ENCODE measurements at places on chromosomes 6 and 20.
A peak's percentile ranks its signal among the peaks of the same experiment; 100 is the strongest.

DNA sequence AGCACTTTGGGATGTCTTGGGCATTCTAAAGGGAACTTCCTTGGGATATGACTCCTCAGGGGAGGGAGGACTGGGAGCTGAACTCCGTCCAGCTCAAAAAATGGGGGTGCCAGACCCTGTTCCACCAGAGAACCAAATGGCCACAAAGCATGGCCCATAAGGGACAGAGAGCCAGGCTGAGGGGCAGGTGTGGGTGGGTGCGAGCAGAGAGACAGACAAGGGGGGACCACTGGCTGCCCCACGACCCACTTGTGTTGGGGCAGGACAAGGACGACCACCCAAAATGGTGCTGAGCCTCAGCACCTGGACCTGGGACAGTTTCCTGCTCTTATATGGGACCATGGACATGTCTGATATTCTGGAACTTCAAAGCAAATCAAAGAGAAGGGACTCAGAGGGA, 148.2 kb upstream of the MLN start:
- DNase-seq = no peak

- no peak for DNase-seq
Observed at GRCh38 chr20:54290636-54291035, 82.7 kb downstream of the PFDN4 start.

GRCh38 chr6:41200296-41200900, 551 bp downstream of the TREML2 start:
- peak; percentile 82 for DNase-seq

GRCh38 chr20:54980103-54980960, 504.9 kb downstream of the DOK5 start:
- no peak for DNase-seq

DNA sequence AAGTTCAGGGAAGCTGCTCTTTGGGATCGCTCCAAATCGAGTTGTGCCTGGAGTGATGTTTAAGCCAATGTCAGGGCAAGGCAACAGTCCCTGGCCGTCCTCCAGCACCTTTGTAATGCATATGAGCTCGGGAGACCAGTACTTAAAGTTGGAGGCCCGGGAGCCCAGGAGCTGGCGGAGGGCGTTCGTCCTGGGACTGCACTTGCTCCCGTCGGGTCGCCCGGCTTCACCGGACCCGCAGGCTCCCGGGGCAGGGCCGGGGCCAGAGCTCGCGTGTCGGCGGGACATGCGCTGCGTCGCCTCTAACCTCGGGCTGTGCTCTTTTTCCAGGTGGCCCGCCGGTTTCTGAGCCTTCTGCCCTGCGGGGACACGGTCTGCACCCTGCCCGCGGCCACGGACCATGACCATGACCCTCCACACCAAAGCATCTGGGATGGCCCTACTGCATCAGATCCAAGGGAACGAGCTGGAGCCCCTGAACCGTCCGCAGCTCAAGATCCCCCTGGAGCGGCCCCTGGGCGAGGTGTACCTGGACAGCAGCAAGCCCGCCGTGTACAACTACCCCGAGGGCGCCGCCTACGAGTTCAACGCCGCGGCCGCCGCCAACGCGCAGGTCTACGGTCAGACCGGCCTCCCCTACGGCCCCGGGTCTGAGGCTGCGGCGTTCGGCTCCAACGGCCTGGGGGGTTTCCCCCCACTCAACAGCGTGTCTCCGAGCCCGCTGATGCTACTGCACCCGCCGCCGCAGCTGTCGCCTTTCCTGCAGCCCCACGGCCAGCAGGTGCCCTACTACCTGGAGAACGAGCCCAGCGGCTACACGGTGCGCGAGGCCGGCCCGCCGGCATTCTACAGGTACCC, at the start of gene ESR1:
ESR1 (plus strand) TSS at position 170 of the 858 bp plus-strand sequence; CDS start at position 401, 231 bp downstream.
- DNase-seq = peak; percentile 26

GRCh38 chr6:82363428-82364086, at the start of gene TPBG:
Gene TPBG (plus strand): TSS chr6:82363817. CDS start chr6:82364962, 1,145 bp downstream.
- peak; percentile 11 for DNase-seq

GRCh38 chr20:62498874-62499273, 23.1 kb upstream of the GATA5 start:
- no peak for DNase-seq

DNA sequence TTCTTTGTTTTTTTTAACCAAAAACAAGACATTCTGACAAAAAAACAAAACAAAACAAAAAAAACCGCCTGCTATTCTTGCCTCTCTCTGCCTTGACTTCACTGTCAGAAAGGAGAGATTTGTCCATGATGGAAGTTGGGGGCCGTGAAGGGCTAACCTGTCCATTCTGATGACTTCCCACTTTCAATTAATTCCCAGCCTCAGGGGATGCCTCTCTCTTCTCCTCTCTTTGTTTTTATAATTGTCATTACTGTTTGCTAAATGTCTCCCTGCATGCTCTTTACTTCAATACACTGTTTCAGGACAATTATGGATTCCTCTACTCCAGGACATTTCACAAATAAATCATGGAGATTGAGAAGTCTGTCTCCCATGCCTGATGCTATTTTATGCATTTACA, 130.5 kb upstream of the CNR1 start:
- DNase-seq = no peak

- no peak for DNase-seq
Observed at GRCh38 chr6:36345681-36346466, 9.2 kb upstream of the BNIP5 start.

DNA sequence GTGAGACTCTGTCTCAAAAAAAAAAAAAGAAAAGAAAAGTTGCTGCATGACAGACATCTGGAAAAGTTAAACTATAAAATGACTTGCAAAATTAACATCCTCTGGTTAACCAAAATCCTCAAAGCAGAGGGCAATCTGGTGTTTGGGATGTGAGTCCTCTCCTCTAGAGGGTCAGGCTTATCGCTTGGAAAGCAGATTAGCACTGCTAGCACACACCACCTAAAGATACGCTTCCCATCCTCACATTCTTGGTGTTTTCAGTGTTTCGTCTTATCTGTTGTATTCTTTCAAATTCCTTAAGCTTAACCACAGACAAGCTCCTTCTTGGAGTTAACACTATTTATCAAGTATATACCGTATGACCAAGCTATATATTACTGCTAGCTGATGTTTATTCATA, 198.0 kb downstream of the SOX4 start:
- DNase-seq = no peak

DNA sequence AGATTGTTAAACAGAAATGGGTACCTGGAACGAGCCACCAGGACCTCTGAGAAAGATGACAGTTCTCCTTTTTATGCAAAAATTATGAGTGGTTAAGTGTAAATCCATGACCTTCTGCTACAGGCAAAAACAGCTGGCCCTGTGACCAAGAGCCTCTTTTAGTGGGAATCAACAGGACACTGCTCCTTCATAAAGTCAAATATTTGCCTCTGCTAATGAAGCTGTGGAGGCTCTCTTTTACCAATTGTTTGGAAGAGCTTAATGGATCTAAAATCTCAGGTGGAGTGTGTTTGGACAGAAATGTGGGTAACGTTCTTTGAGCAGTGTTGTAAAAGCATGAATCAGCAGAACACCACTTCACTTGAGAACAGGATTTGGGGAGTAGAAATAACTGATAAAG, 117.5 kb upstream of the PCSK2 start:
- DNase-seq = no peak

DNA sequence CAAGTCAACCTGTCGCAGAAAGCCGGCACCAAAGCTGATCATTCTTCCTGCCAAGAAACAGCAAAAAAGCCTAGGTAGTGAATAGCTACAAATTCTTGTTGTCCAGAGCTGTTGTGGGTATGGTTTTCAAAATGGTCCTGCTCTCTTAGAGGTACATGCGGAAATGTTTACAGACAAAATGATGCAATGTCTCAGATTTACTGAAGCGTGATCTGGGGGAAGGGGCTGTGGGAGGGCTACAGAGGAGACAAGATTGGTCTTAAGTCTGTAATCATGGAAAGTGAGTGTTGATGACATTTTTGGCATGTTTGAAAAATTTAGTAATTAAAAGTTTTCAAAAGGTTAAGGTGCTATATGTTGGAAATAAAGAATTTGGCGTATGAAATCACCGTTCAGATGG, 6.2 kb downstream of the NTSR1 start:
- DNase-seq = no peak

DNA sequence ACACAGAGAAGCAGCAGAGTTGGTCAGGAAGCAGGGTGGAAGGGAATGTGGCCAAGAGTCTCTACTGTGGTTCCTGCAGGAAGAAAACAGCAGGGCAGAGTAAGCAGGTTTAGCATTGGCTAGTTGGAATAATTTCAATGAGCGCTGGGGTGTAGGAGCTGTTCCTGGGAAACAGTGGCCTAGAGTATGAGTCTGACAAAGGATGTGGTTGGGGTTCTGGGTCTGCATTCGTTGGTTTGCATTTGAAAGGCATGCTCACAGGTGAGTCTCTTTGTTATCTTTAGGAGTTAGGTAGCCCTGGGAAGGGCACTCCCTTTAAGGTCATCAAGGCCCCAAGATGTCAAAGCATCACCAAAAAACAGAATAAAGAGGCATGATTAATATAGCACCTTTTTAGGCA, 911.6 kb upstream of the SLC35B3 start:
- no peak for DNase-seq

DNA sequence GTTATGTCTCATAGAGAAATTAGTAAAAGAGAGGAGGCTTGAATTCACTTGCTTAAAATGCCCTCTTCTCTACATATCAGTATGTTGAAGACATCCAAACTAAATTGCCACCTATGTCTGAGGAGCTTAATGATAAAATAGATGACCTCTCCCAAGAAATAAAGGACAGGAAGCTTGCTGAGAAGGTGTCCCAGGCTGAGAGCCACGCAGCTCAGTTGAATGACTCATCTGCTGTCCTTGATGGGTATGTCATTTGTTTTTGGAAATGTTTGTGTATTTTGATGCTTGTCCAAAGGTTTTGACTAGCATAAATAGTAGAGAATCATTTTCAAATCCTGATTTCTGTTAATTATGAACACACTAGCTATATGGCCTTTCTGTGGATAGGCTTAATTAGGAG, 307.7 kb downstream of the ARHGAP18 start:
- DNase-seq = no peak

DNA sequence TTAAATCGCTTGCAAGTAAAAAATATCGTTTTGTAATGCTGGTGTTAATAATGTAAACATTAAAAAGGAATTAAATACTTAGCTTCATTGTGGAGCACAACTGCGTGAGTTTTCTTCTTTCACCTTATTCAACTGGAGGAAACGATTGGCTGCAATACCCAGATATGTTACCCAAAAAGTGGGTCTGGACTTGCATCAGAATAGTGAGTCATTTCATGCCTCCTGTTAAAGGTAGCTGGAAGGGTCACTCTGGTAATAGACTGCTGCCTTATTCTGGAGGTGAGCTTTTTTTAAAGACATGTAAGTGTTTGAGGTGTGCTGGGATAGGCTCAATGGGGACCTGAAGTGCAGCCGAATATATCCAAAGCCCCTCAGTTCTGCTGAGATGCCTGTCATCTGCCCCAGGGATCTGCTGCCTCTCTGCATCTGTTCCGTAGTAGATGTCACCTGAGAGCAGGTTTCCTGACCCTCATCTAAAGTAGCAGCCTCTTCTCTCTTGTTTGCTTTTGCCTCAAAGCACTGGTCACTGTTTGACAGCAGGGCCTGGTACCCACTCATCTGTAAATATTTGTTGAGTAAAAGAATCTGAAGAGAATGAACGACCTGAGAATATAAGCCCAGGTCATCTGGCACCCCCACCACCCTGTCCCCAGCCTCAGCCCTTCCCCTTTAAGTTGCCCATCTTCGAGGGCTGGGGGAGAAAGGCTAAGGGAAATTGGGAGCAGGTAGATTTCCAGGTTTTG, 5.6 kb upstream of the UQCC2 start:
- DNase-seq = no peak

- no peak for DNase-seq
Observed at GRCh38 chr6:5587648-5588047, 326.3 kb downstream of the FARS2 start.

GRCh38 chr6:119183457-119183856, 105.0 kb upstream of the FAM184A start:
- DNase-seq = no peak

- DNase-seq = no peak
Observed at GRCh38 chr20:38258545-38259215, 1.9 kb downstream of the KIAA1755 start.

DNA sequence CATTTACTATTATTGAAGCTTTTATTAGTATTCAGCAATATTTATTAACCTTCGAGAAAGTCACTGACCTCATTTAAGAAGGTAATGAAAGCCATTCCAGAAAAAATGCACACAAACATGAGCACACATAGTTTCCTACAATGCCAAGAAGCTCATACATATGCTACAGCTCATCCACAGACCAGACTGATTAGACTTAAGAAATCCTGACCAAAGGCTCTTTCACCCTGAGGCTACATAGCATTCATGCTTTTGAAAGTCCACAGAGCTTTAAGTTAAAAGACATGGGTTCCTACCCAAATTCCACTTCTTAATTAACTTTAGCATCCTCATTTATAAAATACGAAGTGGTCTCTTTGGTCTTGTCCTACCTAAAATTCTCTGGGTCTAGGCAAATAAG, 430.4 kb downstream of the TBC1D32 start:
- no peak for DNase-seq

GRCh38 chr20:63172726-63173125, 43.2 kb downstream of the YTHDF1 start:
- DNase-seq = no peak

DNA sequence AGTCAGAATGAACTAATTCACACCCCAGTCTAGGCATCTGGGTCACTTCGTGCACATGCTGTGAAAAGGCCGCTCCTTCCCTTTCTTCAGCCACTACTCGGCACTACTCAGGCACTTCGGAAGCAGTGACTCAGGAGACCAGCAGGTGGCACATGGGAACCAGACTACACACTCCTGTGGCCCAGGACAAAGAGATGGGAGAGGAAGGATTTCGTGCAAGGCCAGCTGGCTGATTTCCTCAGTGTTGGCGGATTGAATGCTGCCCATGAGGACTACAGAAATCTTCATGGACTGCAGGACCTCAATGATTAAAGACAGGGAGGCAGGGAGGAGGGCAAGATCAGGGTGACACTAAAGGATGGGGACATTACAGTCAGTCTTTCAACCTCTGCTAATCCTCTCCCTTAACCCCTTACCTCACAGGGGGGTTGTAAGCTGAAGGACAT, 117.8 kb upstream of the SPACA1 start:
- DNase-seq = peak; percentile 74

DNA sequence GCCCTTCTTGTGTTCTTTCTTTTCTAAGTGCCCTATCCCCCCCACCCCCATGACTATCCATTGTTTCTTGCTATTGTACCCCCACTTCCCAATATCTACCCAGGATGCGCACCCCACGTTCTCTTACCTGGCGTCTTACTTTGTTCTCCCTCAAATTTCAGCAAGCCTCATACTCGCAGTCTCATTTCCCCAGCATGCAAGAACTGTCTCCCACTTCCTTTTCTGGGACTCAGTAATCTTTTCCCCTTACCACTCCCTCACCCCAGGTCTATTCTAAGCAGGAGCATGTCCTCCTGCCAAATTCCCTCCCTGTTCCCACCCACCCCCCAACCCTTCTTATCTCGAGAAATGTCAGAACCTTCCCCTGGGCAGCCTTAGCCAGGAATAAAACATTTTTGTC, 1.7 kb upstream of the EHMT2 start:
- DNase-seq = no peak

GRCh38 chr6:134979142-134979541, 29.2 kb upstream of the ALDH8A1 start:
- no peak for DNase-seq
